ENCODE measurements at places on chromosomes 1 and 21.
A peak's percentile ranks its signal among the peaks of the same experiment; 100 is the strongest.

DNA sequence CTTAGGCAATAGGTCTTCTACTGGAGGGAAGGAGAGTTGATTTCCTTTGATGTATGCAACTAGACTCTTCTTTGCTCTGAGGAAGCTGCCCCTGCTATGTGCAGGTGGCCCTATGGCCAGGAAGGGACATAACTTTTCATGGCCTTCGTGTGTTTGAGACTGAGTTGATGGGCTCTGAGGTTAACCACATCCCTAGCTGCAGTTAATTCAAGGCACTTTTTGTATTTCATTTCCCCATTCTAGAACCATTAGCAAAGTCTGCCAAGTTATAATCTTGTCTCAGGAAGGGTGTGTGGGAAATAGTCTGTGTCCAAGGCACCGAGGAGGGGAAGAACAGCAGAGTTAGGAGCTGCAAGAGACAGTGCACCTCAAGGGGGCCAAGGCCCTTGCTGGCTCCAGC, 2.5 kb downstream of the FCRL4 start:
- no peak for DNase-seq

- no peak for DNase-seq
Measured at GRCh38 chr1:42936309-42937078, 22.2 kb downstream of the SLC2A1 start.

DNA sequence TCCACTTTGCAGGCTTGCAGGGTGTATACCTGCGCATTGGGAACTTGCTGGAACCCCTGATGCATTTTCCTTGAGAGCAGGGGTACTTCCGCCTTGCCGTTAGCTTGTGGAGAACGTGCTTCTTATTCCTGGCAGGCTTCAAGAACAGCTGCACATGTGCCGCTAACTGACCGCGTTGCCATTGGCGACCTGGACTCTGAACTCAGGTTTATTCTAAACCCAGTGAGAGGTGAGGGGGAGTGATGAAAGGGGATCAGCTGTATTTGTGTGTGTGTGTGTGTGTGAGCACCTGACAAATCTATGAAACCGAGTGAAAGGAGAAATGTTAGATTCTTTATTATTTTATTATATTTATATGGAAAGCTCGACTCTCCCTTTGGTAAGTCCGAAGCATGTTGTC, 128.6 kb downstream of the HUNK start:
- no peak for DNase-seq

DNA sequence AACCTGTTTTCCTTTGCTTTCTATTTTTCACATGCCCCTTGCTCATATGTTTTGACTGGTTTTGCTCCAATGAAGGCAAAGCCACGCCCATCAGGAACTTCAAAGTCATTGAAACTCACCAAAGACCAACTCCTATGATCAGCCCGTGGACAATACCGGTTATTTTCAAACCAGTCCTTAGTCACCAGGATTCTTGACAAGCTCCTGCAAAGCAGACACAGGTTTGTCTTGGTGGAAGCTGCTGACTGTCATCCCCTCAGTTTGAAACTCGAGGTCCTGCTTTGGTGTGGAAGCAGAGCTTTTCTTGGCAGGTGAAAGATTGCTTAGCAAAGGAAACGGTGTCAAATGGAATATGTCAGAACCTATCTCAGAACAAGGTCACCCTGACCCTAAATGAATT, 384.7 kb upstream of the CXADR start:
- no peak for DNase-seq

GRCh38 chr21:46152927-46153246, 2.5 kb downstream of the FTCD start:
- peak; percentile 7 for DNase-seq

DNA sequence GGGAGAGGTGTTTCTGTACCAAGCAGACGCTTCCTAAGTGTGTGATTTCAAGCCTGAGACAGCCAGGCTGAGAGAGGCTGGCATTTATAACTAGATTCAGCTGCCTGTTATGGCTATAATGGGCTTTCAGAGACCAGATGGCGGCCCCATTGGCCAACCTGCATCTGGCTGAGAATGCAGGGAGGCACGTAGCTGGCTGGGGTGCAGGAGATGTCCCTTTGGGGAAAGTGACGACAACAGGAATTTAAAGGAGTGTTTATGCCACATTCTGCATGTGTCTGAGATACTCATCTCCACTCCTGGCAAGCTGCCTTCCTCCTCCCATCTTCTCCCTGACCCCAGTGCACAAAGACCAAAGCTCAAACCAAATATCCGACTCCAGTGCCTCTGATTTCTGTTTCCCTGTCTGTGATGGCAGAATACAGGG, 21.3 kb upstream of the CCDC190 start:
- no peak for DNase-seq

DNA sequence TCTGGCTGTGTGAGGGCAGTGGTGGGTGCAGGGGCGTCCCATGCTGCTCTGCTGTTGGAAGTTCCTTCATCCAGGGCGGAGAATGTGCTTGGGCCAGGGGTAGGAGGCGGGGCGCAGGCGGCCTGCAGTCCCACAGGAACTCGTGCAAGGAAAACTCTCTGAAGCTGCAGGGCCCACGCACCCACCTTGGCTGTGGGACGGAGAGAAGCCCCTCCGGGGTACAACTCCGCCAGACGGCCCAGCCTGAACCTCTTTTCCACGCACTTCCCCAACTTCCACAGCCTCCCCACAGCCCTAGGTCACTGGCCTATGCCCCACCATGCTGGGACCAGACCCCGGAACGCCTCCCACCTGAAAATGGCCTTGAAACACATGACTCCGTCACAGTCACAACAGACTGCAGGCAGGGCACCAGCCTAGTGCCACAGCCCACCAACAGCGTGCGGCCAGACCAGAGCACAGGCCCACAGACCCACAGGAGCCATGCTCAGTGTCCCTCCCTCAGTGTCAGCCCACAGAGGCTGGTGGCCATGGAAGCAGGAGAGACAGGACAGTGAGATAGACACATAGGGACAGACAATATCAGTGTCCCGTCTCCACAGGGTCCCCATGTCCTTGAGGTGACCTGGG, 47.8 kb downstream of the WNT9A start:
- DNase-seq: no peak

DNA sequence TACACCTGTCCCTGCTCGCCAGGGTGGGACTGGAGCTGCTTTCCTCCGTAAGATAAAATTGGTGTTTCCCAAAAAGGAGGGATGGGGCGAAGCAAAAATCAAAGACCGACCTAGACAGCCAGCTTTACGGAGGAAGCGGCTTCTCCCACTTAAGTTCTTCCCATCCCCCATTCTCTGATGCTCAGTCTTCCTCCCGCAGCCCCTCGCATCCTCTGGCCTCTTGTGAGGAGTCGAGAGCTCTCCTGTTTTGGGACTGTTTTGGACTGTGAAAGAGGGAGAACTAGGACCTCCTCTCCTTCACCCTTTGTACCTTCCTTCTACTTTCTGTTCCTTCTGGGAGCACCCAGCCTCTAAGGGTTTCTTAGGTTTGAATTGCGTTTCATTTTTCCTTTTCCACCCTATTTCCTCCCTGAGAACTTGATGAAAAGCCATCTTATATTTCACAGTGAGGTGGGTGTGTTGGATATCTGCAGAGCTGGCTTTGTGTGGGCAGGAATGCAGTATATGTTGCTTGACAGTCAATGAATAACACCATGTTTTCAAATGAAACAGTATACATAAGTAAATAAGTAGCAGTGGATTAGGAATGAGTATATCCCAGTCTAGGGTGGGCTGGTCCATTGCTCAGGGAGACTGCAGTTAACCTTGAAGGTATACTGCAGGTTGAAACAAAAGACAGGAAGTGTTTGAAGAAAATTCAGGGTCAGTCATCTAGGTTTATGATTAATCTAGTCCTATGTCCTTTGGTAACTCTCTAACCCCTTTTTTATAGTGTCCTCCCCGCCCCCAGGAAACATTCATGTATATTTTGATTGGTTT, 848 bp downstream of the CTTNBP2NL start:
- DNase-seq: no peak
